ENCODE measurements at places on chromosomes 4 and X. TPM values are rescaled to one million over a fixed set of nuclear protein-coding genes. Genes with fewer than 3 reads are reported as not detected.

Gene UGT2B10
- not detected for total RNA-seq

Gene ZNF732
- total RNA-seq = not detected

Gene ARHGAP36
- total RNA-seq = not detected

Gene MAGEA12
- 0.29 TPM for total RNA-seq

Gene BEND2
- total RNA-seq = not detected

Gene MGAT4D
- total RNA-seq = not detected

Gene L1CAM
- 20.2 TPM for total RNA-seq

Gene SPIN2A
- total RNA-seq = 0.12 TPM

Gene PFKFB1
- total RNA-seq = 0.10 TPM

Gene F8
- 3.6 TPM for total RNA-seq

Gene SPIN4
- total RNA-seq = 4.0 TPM

Gene NSUN7
- 0.26 TPM for total RNA-seq

Gene TLR8
- not detected for total RNA-seq

Gene CPE
- 2.3 TPM for total RNA-seq

Gene CCSER1
- total RNA-seq = not detected

Gene CSN1S1
- not detected for total RNA-seq

Gene CFAP99
- total RNA-seq = 0.16 TPM

Gene PAGE4
- not detected for total RNA-seq

Gene RGN
- not detected for total RNA-seq

Gene FOXR2
- not detected for total RNA-seq

Gene ZNF157
- total RNA-seq = 0.03 TPM

Gene RXFP1
- total RNA-seq = not detected

Gene FTSJ1
- total RNA-seq = 70.0 TPM

Gene RBM47
- 29.2 TPM for total RNA-seq

Gene GLUD2
- total RNA-seq = 2.2 TPM

Gene MAGEA4
- not detected for total RNA-seq

Gene CCKAR
- total RNA-seq = not detected

Gene ETFDH
- total RNA-seq = 5.2 TPM

Gene WFS1
- total RNA-seq = 12.8 TPM

Gene SERTM2
- not detected for total RNA-seq
